ENCODE measurements at places on chromosomes 13 and 19.

GRCh38 chr13:96473526-96474180 is 383.7 kb downstream of the HS6ST3 start:
- DNase-seq: no peak

DNA sequence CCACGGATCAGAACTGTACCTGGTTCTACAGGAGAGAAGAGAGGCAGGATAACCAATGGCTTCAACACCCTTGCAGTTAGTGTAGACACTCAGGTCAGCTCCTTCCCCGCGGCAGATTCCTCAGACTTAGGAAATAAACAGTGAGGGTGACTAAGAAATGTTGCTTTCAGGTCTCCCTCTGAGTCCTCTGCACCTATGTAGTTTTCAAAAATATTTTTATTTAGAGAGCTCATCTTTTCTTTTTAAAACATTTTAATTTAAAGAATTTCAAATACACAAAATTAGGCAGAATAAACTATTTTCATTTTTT is 195.2 kb downstream of the KLF12 start:
- no peak for DNase-seq

- DNase-seq: no peak
Observed at GRCh38 chr13:54511366-54511765, 1482.8 kb downstream of the OLFM4 start.

- DNase-seq: no peak
Observed at GRCh38 chr13:33110713-33111413, 94.6 kb downstream of the KL start.

DNA sequence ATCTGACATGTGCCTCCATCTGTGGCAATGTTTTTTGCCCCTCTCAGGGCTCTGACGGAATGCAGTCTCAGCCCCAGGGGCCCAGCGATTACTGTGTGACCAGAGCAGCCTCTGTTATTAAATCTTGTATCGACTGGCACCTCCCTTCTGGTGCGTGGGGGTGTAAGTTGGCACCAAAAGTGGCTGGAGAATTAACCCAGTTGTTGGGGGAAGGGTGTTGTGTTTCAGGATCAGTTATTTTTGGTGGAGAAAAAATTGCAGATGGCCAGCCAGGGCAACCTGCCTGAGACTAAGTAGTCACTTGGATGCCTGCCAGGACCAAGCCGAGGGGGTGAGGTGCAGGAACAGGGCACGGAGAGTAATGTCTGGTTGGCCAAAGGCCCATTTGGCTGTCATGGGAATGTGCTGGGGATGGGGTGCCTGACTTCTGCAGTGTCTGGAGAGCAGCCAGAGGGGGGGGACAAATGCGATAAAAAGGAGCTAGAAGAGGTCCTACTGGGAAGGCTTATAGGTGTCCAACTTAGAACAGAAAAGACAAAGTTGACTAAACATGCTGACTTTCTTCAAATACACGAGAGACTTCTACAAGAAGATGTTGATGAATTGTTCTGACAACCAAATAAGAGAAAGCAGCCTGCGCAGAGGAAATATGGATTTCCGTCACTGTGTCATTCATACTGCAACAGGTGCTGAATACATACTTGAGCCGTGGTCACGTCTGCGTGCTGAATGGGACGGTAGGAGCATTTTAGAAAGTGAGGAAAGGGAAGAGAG is 69.8 kb downstream of the SIAH3 start:
- peak; percentile 16 for DNase-seq

- no peak for DNase-seq
Observed at GRCh38 chr13:50519866-50520265, 323.6 kb downstream of the DLEU7 start.

DNA sequence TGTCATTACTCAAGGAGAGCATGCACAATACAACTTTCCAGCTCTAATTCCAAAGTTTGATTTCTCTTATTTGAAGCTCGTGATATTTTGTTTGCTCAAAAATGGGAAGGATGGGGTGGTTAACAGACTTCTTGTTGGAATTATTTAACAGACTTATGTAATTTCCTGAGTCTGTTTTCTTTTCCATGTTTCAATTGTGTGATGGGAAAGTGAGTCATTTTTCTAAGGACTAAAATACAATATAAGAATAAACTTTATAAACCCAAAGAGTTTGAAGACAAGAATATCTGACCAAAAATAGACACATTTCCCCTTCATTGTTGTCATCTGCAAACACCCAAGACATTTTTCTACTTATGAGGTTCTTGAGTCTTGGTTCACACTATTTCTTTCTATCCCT is 211.8 kb upstream of the SLITRK5 start:
- DNase-seq: no peak

GRCh38 chr19:29855087-29855486 is 43.3 kb downstream of the CCNE1 start:
- no peak for DNase-seq

GRCh38 chr13:39044536-39044935 is 6.3 kb downstream of the NHLRC3 start:
- no peak for DNase-seq

GRCh38 chr19:35458731-35459391 is 10.8 kb downstream of the FFAR2 start:
- DNase-seq: no peak

- DNase-seq: peak; percentile 18
Observed at GRCh38 chr13:20161275-20161950, 561 bp upstream of the GJA3 start.

- no peak for DNase-seq
Observed at GRCh38 chr19:47037766-47038165, 10.7 kb downstream of the TMEM160 start.

- DNase-seq: no peak
Observed at GRCh38 chr13:60758637-60759036, 361.6 kb downstream of the TDRD3 start.

- DNase-seq: peak; percentile 97
Observed at GRCh38 chr13:43057653-43058317, 34.4 kb downstream of the DNAJC15 start.

DNA sequence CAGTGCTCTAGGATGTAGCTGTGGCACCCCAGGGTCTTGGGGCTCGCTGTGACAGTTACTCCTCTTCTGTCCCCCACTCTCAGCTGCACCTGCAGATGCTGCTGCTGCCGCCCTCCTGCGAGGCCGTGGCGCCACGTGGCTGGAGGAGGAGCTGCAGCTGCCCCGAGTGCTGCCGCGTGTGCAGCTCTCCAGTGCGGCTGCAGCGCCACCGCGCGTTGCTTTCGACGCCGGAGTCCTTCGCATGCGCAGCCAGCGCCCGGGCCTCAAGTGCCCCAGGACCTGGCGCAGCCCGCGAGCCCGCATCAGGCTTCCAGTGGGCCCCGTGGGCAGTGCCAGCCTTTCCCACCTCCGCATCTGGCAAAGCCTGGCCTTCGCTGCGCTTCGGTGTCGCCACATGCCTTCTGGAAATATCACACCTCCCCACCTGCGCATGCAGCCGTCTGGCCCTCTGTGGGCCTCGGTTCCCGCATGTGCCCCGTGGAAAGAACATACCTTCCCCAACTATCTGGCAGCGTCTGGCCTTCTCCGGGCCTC is 692 bp upstream of the ZNF580 start:
- peak; percentile 77 for DNase-seq

DNA sequence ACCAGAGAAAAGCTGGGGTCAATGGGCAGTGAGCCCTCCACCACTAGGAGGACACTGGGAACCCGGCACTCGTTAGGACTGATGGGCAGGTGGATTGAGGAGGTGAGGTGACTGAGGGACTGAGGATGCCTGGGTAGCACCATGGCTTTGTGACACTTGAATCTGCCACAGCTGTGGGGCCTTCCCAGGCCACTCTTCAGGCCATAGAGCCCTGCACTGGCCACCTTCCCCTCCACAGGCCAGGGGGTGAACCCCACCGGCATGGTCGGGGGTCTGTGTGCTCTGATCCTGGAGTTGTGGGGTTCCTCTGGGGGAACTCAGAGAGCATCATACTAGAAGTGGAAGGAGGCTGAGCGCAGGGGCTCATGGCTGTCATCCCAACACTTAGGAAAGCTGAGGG is 423.5 kb downstream of the ZNF536 start:
- no peak for DNase-seq

DNA sequence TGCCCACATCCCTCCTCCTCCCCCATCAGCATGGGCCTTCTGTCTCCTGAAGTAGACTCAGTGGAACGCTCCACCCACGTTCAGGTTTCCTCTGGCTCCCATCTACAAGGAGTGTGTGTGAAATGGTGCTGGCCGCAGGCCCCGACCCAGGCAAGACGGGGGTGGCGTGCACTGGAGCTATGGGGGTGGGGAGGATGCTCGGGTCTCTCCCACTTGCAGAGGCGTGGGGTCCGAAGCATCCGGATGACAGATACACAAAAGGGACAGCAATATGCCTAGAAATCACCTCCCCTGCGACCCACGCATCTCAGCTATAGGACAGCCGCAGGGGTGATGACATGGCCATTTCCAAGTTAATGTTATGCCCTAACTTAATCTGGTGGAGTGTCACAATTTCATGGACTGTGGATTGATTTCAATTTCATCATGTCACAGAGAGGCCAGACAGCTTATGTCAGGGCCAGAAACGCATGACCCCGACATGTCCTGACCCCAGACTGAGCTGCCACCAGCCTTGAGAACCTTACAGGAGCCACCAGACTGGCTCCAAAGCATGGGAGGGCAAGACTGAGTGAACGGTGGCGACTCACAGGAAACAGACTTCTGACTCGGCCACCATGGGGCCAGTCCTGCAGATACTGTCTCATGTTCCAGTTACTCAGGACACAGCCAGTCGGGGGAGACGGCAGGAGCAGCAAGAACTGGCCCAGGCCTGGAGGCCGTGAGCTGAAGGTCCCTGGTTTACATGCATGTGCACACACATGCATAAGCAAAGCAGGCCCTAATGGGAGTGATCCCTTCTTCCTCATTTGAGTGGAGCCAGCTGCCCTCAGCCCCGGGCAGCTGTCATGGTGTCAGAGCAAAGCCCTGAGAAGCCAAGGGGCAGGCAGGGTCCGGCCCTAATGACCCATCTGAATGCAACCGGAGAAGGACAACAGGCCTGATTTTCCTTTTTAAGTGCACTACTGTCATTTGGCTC is 82.2 kb downstream of the SLC7A1 start:
- peak; percentile 44 for DNase-seq

GRCh38 chr19:47445527-47445926 is 26.2 kb downstream of the SLC8A2 start:
- no peak for DNase-seq

- no peak for DNase-seq
Observed at GRCh38 chr19:51341976-51342580, at the start of gene VSIG10L. VSIG10L (minus strand) TSS chr19:51342139; CDS start chr19:51342124, 15 bp downstream.

DNA sequence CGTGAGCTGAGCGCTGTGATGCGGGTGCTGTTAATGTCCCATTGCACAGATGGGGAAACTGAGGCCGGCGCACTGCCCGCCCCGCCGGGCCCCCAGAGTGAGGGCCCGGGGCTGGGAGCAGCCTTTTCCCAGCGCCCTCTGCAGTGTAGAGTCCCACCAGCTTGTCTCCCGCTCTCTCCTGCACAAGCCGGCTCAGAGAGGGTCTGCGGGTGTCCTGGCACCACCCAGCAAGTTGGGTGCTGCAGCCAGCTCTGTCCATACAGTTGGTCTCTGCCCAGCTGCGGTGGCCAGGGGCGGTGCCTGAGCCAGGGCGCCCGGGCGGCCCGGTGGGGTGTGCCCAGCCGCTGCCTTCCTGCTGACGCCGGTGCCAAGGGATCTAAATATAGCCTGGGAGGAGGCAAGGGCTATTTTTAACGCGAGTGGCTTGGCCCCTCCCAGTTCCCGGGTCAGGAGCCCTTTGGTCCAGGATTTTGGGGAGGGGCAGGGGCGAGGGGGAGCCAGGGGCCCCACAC is 19.3 kb downstream of the GADD45B start:
- peak; percentile 82 for DNase-seq

DNA sequence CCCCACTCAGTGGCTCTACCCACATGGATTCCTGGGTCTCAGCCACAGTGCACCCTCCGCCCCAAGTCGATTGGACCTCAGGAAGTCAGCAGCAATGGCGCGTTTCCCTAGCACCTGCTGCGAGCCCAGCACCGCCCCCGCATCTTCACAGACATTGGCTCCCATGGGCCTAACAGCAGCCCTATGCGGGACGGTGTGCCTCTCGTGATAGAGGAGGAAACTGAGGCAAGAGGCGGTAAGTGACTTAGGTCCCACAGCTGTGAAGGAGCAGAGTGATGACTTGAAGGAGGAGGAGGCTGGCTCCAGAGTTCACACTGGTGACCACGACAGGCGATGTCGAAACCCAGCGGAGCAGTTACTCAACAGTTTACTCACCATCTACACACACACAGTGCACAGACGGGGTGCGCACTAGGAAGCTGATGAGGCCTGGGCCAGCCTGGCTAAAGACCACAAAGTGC is 104.5 kb upstream of the SOX1 start:
- DNase-seq: no peak

DNA sequence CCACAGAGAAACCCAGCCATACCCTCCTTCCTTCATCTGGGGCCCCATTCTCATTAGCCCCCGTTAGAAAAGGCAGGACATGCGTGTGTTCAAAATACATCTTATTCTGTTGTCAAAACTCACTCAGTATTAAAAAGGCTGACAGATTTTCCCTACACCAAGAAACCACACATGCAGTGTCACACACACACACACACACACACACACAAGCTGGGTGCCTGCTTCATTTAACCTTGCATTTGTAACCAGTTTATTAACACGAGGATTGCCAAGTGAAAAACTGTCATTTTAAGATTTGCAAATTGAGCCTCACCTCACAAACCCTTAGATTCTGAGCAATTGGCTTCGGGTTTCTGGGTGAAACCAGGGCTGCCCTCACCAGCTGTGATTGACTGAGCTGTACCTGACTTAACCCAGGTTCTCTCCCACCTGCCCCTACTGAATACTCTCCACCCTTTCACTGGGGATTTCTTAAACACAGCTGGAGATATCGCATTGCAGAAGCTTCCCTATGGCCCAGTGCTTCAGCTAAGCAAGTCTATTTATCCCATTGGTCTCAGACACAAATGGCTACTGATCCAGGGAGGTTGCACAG is 172.7 kb upstream of the ZNF507 start:
- DNase-seq: no peak

GRCh38 chr19:29843180-29844051 is 31.6 kb downstream of the CCNE1 start:
- peak; percentile 26 for DNase-seq

GRCh38 chr19:35487656-35488182 is 2.5 kb downstream of the KRTDAP start:
- DNase-seq: no peak

- DNase-seq: no peak
Observed at GRCh38 chr13:113620036-113620796, 35.7 kb downstream of the TFDP1 start.

- no peak for DNase-seq
Observed at GRCh38 chr13:29441306-29441705, 154.2 kb downstream of the SLC7A1 start.

- peak; percentile 49 for DNase-seq
Observed at GRCh38 chr19:51440846-51441409, 17.3 kb downstream of the SIGLEC8 start.

GRCh38 chr13:105543742-105544141 is 991.7 kb downstream of the EFNB2 start:
- DNase-seq: no peak

DNA sequence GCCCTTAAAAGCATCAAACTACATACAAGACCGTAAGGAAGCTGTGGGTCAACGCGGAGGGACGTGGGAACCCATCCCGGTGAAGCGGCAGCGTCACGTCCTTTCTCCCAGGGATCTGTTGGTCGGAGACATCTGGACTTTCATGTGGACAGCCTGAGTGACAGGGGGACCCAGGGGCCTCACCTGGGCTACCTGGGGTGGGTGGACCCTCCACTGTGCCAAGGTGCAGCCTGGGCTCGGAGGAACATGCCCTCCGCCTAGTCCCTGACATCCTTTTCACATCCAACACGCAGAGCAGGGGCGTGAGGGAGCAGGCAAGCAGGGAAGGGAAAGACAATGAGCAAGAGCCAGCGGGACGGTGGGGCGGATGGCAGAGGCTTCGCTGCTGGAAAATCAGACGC is 13.8 kb upstream of the GARIN5A start:
- DNase-seq: no peak

All from RPMI7951 (cell line).